Stimulated activated naive CD4-positive, alpha-beta T cell treated with Interleukin-2 at 50 U/mL for 16 hours (primary cell): ENCODE measurements at places on chromosomes 11 and 22.

- DNase-seq: peak; percentile 46
Observed at GRCh38 chr11:45371251-45372115, 85.3 kb upstream of the SYT13 start.

DNA sequence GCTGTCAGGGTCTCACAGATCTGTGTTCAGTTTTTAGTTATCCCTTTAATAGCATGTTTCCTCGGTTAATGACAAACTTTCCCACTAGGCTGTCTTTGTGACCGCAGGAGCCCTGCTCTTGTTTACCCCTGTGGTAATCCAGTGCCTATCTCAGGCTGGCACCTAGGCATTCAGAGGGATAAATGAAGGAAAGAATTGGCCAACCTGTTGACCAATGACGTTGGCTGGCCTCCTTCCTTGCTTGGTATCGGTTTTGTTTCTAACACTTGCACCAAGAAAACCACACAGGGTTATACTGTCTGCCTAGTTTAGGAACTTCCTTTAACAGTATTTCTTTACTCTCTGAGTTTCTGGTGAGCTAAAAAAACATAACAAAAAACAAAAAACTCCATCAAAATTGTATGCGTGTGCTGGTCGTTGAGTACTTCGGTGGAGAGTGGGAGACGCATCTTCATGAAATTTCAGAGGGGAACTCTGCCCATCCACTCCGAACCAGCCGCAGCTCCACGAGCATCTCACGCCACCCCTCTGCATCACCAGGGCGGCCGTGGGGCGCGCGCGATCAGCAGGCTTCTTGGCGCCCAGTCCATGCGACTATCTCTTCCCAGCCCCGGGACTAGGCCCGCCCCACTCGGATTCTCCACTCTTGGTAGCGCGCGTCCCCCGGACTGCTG, 563 bp upstream of the ENDOD1 start:
- no peak for DNase-seq

GRCh38 chr11:65588199-65589054, 7.2 kb downstream of the KCNK7 start:
- DNase-seq: peak; percentile 74

- no peak for DNase-seq
Observed at GRCh38 chr22:28822930-28823551, 22.7 kb upstream of the XBP1 start.
